NCI-H774 (cell line): ENCODE measurements at places on chromosomes 16 and 17.

GRCh38 chr16:55623640-55624039 is 32.1 kb upstream of the SLC6A2 start:
- no peak for DNase-seq

DNA sequence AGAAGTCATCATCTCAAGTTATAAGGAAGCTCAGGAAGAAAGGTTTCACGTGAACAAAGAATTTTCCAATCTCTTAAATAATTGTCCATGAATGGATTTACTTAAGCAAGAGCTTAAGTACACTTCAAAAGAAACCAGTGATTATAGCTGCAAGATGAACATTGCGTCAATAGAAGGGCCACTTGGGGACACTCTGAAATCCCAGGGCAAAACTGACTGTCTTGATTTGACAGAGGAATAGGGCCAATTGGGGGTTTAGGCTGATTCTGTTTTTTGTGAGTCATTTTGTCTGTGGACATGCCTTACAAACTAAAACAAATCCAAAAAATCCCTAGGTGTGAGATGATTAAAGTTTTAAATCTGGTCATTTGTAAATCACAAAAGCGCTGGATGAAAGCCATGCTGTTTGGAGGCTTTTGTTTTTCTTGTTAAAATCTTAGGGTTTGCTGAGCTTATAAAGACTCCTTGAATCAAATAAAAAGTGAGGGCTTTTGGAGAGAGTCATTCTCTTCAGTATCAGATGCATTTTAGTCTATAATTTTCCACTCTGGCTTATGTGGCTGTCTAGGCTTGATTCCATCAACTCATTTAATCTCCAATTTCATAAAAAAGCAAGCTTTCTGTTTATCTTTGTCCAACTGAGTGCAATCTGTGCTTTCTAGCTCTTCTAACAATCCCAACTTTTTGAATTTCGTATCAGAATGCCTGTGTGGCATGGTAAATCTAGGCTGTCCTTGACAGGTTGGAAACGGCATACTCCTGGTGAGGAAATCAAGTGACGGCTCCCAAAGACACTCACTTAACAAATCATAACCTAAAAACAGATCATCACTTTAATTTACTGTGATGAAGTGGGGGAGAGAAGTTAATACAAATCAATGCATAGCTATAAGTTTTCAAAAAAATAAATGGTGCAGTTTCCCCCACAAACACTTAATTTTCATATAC is 98.2 kb upstream of the SOX9 start:
- DNase-seq, result no peak

- DNase-seq, result no peak
These were observed 22.5 kb upstream of the CHMP6 start for GRCh38 chr17:80969030-80969673.

DNA sequence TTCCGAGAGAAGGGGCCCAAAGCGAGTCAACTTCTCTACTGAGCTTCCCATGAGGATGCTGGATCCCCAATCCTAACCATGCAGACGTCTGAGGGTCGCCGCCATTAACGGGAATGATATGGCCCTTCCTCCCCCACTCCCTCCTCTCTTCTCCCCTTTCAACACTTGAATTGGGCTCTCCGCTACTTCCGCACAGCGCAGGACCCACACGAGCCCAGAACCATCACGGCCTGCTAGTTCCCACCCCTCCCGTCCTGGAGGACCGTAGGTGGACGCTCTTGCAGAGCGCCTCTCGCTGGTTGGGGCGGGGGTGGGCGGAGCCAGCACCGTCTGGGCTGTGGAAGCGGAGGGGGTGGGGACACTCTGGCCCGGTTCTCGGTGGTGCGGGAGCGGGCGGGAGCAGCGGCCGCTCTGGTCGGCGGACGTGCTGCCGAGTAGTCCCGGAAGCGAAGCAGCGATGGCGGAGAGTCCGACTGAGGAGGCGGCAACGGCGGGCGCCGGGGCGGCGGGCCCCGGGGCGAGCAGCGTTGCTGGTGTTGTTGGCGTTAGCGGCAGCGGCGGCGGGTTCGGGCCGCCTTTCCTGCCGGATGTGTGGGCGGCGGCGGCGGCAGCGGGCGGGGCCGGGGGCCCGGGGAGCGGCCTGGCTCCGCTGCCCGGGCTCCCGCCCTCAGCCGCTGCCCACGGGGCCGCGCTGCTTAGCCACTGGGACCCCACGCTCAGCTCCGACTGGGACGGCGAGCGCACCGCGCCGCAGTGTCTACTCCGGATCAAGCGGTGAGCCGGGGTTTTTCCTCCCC is at the start of gene UBE2Z:
Gene UBE2Z (plus strand): TSS at position 361 of the 797 bp plus-strand sequence. CDS start 97 bp downstream, at position 458.
- peak; percentile 97 for DNase-seq

- DNase-seq, result no peak
These were observed 183.6 kb downstream of the MAP2K6 start for GRCh38 chr17:69597898-69598692.

- no peak for DNase-seq
These were observed 546.0 kb upstream of the PSMD7 start for GRCh38 chr16:73750639-73751038.
